ENCODE measurements at places on chromosomes 4 and X.

- DNase-seq, result no peak
Observed at GRCh38 chr4:101010987-101011386, 336.3 kb downstream of the PPP3CA start.

- DNase-seq, result no peak
Observed at GRCh38 chrX:53084043-53084570, 1.9 kb downstream of the TSPYL2 start.

- DNase-seq, result no peak
Observed at GRCh38 chr4:77269505-77269904, 112.5 kb downstream of the CCNG2 start.

DNA sequence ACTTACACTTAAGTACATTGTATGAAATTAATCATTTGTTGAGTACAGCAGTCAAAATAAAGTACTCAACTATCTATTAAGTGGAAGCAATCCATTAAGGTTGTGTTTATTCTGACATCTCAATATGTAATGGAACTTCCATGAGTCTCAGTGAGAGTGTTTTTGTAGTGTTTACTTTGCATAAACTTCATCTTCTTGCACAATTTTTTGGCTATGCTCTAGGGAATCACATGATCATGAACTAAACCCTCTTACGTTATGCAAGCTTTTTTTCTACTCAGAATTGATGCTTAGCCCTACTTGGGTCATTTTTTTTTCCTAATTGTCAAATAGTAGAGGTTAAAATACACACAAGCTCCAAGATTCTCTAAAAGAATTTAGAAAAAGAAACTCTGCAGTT lies 21.1 kb upstream of the PIGA start:
- DNase-seq, result peak; percentile 56

DNA sequence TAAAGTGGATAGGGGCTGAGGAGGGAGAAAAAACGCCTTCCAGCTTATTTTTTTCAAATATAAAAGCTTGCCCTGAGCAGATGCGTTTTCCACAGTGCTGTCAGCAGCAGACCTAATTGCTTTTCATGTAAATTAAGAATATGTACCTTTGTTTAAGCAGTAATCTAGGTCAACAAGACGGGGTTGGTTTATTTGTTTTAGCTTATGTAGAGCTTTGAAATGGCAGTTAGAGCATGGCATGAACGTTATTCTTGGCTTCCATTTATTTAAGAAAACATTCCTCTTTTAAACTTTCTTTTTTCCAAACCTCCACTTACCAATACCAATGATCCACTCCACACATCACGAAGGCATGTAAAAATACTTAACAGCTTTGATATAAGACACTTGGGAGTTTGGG lies 220.3 kb upstream of the TENM3 start:
- DNase-seq, result no peak

DNA sequence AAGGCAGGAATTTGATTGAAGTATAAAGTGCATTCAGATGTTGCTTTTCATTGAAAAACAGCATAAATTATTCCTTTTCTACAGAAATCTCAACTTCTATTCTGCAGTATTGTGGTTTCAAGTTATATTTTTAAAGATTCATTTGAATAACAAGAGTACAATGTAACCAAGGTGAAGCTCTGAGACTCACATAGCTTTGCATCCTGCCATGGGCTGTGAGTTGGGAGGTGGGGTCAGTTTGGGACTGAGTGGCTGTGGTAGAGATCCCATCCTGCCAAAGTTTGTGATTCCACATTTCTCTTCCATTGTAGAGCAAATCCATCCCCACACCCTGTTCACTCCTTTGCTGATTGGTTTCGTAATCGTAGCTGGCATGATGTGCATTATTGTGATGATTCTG lies 69.2 kb downstream of the KIT start:
- DNase-seq, result no peak

DNA sequence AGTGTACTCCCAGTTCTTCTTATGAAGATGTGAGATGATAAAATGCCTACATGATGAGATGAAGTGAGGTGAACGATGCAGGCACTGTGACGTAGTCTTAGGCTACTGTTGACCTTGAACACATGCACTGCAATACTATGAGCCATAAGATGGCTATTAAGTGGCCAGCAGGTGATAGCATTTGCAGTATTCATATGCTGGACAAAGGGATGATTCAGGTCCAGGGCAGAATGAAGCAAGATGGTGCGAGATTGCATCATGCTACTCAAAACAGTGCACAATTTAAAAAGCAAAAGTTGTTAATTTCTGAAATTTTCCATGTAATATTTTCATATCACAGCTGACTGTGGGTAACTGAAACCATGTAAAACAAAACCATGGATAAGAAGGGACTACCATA lies 781.4 kb downstream of the PCDH18 start:
- DNase-seq, result no peak

GRCh38 chr4:36187723-36188333 lies 56.5 kb downstream of the ARAP2 start:
- DNase-seq, result no peak

DNA sequence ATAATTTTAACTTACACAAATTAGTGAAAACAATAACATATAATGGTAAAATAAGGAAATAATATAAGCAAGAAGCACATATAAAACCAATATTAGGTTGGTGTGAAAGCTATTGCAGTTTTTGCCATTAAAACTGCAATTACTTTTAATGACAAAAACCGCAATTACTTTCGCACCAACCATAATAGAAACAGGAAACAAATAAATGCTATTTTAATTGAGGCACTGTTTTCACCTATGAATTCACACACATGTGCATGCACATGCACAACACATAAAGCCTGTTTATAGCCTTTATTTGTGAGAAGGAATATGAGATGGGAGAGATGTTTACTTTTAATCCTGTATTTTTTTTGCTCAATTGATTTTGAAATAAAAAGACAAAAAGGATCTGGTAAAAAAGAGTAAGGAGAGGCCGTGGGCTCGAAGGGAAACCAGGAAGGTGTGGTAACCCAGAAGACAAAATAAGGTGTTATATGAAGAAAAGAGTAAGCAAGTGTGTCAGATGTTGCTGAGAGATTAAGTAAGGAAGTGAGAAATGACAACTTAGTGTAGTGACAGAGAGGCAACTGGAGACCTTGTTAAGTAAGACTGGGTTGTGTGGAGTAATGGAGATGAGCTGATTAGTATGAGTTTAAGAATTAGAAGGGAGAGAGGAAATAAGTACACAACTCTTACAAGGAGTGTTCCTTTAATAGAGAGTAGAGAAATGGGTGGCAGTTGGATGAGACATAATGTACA lies 69.0 kb downstream of the KLHL13 start:
- DNase-seq, result no peak

GRCh38 chr4:2296631-2297601 lies 35.0 kb upstream of the MXD4 start:
- DNase-seq, result no peak

DNA sequence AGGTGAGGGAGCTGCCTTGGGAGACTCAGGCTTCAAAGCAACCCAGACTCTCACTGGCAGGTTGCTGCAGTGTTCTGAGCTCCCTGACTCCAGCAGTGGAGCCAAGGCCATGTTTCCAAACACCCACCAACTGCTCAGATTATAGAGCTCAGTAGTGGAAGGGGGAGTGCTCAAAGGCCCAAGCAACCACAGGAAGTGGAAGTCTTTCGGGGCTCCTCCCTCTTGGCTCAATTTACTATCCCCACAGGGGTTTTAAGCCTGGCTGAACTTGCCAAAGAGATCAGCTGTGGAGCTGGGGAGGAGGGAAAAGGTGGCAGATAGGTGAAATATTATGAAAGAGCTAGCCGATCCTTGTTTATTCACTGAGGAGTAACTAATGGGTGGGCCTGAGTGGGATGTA lies 82.5 kb downstream of the HPRT1 start:
- DNase-seq, result no peak

GRCh38 chrX:123830309-123830708 lies 29.5 kb upstream of the XIAP start:
- DNase-seq, result peak; percentile 76

- no peak for DNase-seq
Observed at GRCh38 chr4:37799941-37800554, 26.4 kb upstream of the PGM2 start.

DNA sequence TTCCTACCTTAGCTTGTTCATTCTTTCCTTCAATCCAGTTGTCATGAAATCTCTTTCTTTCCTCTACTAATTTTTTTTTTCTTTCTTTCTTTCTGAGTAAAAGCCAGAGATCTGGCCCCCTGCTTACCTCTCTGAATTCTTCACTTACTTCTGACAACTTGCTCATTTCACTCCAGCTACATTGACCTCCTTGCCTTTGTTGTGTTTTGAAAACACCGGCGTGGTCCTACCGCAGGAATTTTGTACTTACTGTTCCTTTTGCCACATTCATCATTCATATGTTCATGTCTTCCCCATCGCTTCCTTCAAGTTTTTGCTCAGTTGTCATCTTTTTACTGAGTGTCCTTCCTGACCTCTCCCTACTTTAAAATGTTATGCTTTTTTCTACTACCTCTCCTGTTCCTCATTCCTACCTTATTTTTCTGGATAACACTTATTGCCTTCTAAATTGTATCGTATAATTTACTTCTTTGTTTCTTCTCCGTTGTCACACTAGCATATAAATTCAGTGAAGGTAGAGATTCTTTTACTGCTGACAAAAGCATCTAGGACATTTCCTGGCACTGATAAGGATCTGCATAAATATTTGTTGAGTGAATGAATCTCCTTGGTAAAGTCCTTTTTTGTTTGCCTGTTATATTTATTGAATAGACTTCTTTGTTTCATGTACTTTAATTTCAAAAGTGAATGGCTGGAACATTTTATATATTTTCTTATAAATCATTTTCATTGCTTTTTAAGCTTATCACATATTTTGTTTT lies 74.4 kb downstream of the NFKB1 start:
- no peak for DNase-seq

DNA sequence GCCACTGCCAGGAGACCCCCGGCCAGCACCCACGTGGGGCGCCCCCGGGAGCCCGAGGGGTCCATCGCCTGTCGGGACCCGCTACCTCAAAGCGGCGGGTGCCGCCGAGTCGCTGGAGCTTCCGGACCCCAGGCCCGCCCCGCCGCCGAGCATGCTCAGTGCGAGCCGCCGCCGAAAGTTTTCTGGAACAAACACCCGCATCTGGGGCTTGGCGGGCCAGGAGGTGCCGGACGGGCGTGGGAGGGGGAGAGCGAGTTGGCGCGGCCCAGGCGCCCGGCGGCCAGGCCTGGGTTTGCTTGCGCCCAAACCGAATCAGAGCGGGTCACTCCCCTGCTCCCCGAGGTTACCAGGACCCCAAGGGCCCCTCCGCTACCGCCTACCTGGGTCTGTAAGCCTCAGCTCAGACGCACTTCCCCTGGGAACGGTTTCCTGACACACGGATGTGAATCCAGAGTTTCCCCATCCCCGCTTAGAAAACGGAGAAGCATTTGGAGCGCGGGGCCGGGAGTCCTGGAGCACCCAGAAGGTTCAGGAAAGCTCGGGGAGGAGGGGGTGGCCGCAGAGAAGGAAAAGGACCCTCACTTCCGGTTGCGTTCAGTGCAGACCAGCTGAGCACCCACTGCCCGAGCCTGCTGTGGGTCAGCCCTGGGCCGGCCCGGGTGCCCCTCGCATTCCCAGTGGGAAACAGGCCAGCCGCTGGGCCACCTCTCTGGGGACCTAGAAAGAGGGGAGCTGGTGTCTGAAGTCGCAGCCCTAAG lies at the start of gene EVC2:
EVC2 (minus strand) TSS at position 111 of the 758 bp plus-strand sequence; CDS start at position 65, 46 bp downstream.
- DNase-seq, result no peak

- peak; percentile 3 for DNase-seq
Observed at GRCh38 chrX:150361070-150361776, 1.9 kb upstream of the MAMLD1 start.

- no peak for DNase-seq
Observed at GRCh38 chr4:622071-622995, 3.0 kb upstream of the PDE6B start.

- no peak for DNase-seq
Observed at GRCh38 chr4:75289914-75290582, 224.2 kb downstream of the RCHY1 start.

DNA sequence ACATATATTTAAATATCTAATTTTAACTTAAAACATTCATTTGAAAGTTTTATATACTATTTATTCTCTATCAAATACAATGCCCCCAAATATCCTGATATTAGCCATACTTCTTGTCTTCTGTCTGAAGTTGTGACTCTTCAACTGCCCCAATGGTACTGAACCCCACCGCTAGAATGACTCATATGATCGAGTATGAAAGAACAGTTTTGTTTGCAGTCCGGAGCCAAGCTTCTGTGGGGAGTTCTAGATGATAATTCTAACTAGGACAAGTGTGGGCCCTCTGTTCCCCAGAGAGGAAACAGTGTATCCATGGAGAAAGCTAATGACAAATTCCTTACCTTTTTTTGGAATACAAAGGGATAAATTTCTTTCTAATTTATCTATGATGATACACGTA lies 24.7 kb upstream of the CT47A1 start:
- no peak for DNase-seq

- DNase-seq, result peak; percentile 58
Observed at GRCh38 chrX:46572340-46572936, 1.1 kb upstream of the CHST7 start.

GRCh38 chrX:15838017-15838416 lies 16.6 kb downstream of the AP1S2 start:
- no peak for DNase-seq

DNA sequence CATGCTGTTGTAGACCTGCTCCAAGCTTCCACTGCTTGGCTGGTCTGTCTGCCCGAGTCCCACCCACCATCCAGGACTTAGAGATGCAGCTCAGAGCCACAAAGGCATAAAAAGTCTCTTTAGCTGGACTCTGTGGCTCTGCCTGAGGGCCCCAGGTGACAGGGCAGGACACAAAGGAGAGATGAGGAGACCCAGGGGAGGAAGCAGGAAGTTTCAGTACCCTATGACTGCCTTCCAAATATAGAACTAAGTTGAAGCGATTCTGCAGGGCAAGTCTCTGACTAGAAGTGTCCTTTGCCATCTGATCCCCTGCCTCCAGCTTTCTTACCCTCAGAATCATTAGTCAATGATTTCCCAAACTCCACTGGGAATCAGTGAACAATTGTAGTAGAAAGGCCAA lies 11.2 kb upstream of the CXCR3 start:
- no peak for DNase-seq

GRCh38 chr4:150096625-150097024 lies 18.4 kb downstream of the DCLK2 start:
- DNase-seq, result no peak

GRCh38 chr4:52693492-52693891 lies 34.4 kb upstream of the USP46 start:
- DNase-seq, result no peak

DNA sequence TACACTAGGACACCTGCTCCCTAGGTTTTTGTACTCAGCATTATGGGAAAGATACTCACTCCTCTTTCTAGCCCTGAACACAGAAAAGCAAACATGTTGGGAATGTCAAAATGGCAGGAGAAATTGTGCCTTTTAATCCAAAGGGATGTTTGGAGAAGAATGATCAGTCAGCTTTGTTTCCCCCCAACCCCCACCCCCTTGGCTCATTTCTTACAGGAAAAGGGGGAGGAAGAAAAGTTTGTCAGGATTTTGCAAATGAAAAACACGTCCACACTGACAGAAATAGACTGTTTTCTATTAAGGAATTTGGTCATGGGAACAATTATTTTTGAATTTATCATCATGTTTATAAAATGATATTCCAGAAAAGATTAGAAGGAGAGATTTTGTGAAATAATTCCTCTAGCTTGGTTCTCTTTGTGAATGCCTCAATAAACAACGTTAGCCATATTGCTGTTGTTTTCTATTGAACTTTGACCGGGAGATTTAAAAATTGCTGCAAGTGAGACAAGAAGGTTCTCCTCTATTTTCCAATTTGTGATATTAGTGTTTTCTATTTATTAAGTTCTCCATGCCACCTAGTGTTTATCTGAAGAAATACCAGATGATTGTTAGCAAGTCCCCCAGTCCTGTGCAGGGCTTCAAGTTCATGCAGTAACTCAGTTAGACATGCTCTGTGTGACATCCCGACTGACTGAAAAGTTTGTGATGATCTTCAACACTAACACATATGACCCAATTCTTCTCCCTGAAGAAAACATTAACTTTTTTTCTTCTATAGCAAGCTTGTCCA lies 31.3 kb upstream of the TFDP3 start:
- DNase-seq, result no peak

Measured in CD14-positive monocyte (primary cell).